CD14-positive monocyte (primary cell): ENCODE measurements at places on chromosomes 7 and 10.

DNA sequence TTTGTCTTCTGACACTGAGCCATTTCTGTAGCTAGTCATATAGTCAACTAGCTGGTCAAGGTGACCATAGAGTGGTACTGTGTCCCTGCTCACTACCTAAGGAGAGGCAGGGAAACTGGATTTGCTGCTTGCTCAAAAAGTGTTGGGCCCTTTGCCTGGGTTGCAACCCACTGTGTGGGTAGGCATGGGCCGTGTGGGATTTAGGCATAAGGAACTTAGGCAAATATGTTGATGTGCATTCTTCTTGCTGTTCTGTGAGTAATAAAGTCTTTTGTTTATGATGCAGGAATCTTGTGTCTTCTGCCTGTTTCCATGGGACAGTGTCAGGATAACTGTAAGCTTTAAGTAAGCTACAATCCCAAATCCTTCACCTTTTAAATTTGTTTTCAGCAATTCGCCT lies 23.1 kb upstream of the TCTN3 start:
- no peak for DNase-seq
- no peak overlapping the region for H3K27ac ChIP-seq
- peaks cover 9% of the 10 kb centered on the region for H3K4me1 ChIP-seq
- no peaks in the 10 kb centered on the region for H3K27me3 ChIP-seq
- no peaks in the 10 kb centered on the region for H3K36me3 ChIP-seq

- H3K4me3 ChIP-seq: no peak overlapping the region
- no peaks in the 10 kb centered on the region for H3K27me3 ChIP-seq
- no peak for DNase-seq
Measured at GRCh38 chr10:48607356-48608278, 2.7 kb upstream of the ARHGAP22 start.

- H3K4me3 ChIP-seq: no peak overlapping the region
- H3K27me3 ChIP-seq: peaks cover 12% of the 10 kb centered on the region
- H3K27ac ChIP-seq: no peak overlapping the region
- no peaks in the 10 kb centered on the region for H3K36me3 ChIP-seq
- peak; percentile 35 for DNase-seq
Measured at GRCh38 chr10:70461397-70462348, 16.9 kb upstream of the PALD1 start.

DNA sequence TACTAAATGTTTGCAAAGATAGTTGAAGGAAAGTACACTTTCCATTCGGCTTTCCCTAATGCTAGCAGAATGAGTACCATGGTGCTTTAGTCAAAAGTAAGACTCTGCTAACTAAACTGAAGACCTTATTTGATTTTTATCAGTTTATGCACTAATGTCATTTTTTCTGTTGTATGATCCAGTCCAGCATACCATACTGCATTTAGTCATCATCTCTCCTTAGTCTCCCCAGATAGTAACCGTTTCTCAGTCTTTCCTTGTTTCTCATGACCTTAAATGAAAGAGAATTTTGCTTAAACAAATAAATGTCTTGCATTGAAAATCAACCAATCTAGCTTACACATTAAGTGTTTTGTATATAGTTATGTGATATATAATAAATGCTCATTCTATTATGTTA lies 529.5 kb upstream of the SEMA3D start:
- peaks cover 35% of the 10 kb centered on the region for H3K4me1 ChIP-seq
- H3K27ac ChIP-seq: no peak overlapping the region
- H3K27me3 ChIP-seq: no peaks in the 10 kb centered on the region
- H3K36me3 ChIP-seq: no peaks in the 10 kb centered on the region

DNA sequence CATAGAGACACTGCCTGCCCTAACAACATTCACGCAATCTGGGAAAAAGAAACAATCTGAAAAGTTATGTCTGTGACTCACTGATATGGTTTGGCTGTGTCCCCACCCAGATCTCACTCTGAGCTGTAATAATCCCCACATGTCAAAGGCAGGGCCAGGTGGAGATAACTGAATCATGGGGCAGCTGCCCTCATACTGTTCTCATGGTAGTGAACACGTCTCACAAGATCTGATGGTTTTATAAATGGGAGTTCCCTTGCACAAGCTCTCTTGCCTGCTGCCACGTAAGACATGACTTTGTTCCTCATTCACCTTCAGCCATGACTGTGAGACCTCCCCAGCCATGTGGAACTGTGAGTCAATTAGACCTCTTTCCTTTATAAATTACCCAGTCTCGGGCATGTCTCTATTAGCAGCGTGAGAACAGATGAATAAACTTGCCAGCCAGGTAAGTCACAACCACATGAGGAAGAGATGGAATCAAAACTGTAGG lies 341.5 kb upstream of the AOAH start:
- H3K4me3 ChIP-seq: no peak overlapping the region
- H3K4me1 ChIP-seq: no peaks in the 10 kb centered on the region
- no peaks in the 10 kb centered on the region for H3K27me3 ChIP-seq

DNA sequence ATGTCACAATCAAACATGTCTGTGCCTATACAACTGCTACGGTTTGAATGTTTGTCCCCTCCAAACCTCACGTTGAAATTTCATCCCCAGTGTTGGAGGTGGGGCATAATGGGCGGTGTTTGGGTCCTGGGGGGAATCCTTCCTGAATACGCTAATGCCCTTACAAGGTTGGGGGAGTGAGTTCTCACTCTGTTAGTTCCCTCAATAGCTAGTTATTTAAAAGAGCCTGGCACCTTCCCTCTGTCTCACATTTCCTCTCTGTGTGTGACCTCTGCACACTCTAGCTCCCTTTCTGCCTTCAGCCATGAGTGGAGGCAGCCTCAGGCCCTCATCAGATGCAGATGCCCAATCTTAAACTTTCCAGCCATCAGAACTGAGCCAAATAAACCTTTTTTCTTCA lies 129.5 kb downstream of the GRM8 start:
- H3K27ac ChIP-seq: no peak overlapping the region
- H3K36me3 ChIP-seq: no peaks in the 10 kb centered on the region
- H3K4me3 ChIP-seq: no peak overlapping the region

DNA sequence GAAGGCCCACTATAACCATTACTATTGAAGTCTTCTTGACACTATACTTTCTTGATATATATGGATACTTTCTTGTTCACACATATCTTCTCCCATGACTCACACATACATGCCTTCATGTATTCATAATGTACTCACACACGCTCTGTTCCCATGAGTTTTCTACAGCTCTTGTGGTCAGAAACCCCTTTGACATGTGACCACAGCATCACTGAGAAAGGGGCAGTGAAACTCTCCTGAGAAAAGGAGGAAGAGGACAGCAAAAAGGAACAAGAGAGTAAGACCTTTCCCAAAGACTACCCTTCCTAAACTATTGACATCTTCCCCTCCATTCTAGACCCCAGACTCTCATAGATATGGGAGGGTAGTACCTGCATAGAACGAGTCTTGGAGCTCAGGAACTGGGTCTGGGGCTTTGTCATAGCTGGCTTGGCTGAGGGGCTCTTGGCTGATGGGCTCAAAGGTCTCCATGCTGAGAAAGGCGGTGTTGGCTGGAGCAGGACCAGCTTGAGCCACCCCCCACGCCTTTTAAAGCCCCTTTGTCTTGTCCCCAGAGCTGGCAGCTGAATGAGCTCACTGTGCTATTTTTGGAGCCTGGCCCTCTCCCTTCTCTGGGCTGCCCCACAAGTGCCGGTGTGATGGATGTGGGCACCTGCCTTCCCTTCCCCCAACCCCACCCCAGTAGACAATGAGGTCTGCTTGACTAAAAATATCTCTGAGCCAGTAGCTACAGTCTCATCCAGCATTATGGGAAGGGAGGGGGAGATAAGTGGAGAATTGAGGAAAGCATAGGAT lies 5.1 kb downstream of the SYNPO2L start:
- H3K27ac ChIP-seq: peak overlapping the region; percentile 40
- no peak overlapping the region for H3K4me3 ChIP-seq
- peak; percentile 69 for DNase-seq
- no peaks in the 10 kb centered on the region for H3K36me3 ChIP-seq

DNA sequence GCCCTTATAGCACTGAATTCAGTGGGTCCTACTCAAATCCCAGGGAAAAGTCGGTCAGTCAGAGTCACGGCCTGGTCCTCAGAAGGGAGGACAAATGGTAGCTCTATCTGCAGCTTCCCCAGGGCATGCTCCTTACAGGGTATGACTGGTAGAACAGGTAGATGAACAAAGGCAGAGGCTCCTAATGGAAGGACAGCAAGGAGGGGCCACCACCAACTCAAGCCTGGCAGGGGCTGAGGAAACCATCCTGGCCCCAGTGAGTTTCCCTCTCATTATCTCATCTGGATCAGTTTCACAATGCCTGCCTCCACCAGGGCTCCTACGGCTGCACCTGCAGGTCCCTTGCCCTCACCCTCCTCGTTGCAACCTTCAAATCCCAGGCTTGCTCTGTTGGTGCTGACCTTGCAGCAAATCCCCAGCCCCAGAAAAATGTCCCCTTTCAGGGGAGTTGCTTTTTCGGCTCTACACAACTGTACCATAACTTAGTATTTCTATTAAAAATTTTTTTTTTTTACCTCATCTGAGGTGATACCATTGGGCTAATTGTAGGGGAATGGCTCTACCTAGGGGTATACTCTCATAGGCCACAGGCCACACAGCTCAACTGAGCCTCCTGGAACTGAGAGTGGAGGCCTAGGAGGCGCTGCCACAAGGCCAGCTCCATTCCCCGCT lies 2.4 kb upstream of the MYO1G start:
- peaks cover 31% of the 10 kb centered on the region for H3K36me3 ChIP-seq
- H3K4me3 ChIP-seq: peak overlapping the region; percentile 99
- DNase-seq: no peak
- peak overlapping the region; percentile 99 for H3K27ac ChIP-seq

DNA sequence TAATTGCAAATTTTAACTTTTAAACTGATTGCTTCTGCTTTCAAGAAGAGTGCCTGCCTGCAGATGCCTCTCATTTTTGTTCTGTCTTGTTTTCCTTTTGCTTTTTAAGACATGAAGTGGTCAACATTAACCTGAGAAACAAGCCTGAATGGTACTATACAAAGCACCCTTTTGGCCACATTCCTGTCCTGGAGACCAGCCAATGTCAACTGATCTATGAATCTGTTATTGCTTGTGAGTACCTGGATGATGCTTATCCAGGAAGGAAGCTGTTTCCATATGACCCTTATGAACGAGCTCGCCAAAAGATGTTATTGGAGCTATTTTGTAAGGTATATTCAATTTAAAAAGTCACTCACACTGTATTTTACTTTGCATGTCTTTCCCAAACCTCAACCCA lies 8.8 kb downstream of the GSTO2 start:
- H3K4me1 ChIP-seq: peaks cover 7% of the 10 kb centered on the region
- H3K36me3 ChIP-seq: no peaks in the 10 kb centered on the region
- peaks cover 13% of the 10 kb centered on the region for H3K27me3 ChIP-seq
- DNase-seq: no peak
- no peak overlapping the region for H3K4me3 ChIP-seq

GRCh38 chr10:112491144-112491543 lies 44.1 kb downstream of the VTI1A start:
- no peak overlapping the region for H3K27ac ChIP-seq
- no peaks in the 10 kb centered on the region for H3K27me3 ChIP-seq
- H3K36me3 ChIP-seq: no peaks in the 10 kb centered on the region
- no peak overlapping the region for H3K4me3 ChIP-seq
- no peak for DNase-seq

- H3K36me3 ChIP-seq: no peaks in the 10 kb centered on the region
- DNase-seq: no peak
- H3K27me3 ChIP-seq: no peaks in the 10 kb centered on the region
- no peak overlapping the region for H3K4me3 ChIP-seq
Measured at GRCh38 chr10:85610381-85611092, 756.1 kb downstream of the GRID1 start.

GRCh38 chr10:5443429-5443828 lies 31.1 kb downstream of the NET1 start:
- no peak for DNase-seq
- H3K27me3 ChIP-seq: no peaks in the 10 kb centered on the region
- H3K36me3 ChIP-seq: no peaks in the 10 kb centered on the region
- H3K27ac ChIP-seq: no peak overlapping the region
- no peak overlapping the region for H3K4me3 ChIP-seq

GRCh38 chr7:107725138-107725740 lies 18.7 kb upstream of the CBLL1 start:
- H3K4me3 ChIP-seq: no peak overlapping the region
- no peak overlapping the region for H3K27ac ChIP-seq
